ENCODE measurements at places on chromosomes 5 and 9.

- DNase-seq, result no peak
Observed at GRCh38 chr5:71640408-71640807, 53.3 kb downstream of the MCCC2 start.

- DNase-seq, result no peak
Observed at GRCh38 chr5:150361301-150361700, 3.8 kb downstream of the TCOF1 start.

DNA sequence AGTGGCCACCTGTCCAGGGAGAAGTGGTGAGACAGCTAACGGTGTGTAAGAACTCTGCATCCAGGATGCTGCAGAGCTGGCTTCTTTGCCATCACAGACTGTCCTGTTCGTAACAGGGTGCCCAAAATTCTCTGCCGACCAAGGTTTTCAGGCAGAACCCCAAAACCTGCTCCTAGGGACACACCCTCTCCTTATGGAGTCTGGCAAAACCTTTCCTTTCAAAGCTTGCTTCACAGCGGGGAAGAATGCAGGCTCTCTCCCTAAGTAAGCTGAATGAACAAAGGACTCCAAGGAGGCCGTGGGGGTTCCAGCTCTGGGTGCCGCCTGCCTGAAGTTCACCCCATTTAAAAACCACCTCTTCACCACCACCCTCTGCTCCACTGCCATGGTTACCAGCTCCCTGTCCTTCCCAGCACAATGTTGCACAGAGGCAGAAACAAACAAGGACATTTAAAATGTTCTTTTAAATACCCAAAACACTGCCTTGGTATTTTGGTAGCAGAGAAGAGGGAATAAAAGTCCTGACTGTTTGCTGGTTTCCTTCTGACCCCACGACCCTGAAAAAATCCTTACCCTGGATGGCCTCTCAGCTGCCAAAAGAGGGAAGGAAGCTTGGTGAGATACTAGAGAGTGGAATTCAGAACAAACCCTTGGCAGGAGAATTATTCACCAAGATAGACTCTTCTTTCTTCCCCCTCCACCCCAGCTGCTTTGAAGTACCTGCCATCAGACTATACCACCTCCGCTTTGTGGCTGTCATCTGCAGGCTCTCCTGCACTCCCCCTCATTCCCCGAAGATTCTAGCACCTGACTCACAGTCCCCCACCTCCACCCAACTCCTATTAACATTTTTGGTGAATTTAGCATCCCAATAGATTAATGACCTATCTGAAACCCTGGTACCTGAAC lies 7.1 kb upstream of the KLF9 start:
- DNase-seq, result peak; percentile 75

DNA sequence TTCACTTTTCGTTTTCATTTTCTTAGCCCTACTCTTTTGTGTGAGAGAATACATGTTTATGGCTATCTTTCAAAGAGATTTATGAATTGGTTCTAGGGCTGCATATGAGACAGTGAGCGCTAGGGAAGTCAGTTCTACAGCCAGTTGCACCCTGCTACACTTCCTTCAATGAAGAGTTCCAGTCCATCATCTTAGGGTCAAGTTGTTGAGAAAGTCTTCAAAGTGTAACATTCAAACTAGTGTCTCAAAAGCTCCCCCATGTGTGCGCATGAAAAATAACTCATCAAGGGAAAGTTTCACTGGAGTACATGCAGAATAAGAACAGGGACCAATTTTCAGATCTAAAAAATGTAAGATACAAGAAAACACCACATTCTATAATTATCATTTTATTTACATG lies 317.2 kb downstream of the DEPDC1B start:
- DNase-seq, result peak; percentile 76

GRCh38 chr5:73615085-73615484 lies 10.9 kb upstream of the ARHGEF28 start:
- no peak for DNase-seq

DNA sequence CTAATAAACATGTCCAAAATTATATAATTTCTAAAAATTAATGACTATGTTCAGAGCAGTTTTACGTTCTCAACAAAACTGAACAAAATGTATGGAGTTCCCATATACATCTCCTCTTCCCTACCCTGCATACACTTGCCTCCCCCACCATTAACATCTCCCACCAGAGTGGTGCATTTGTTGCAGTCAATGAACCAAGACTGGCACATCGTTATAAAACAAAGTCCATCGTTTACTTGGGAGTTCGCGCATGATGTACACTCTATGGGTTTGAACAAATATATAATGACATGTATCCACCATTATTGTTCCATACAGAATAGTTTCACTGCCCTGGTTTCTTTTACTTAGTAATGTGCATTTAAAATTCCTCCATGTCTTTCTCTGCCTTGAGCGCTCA lies 130.1 kb downstream of the APBA1 start:
- DNase-seq, result no peak
